ENCODE measurements at places on chromosomes 2 and 18.

GRCh38 chr2:41431756-41432155, 616.1 kb upstream of the PKDCC start:
- DNase-seq = no peak

GRCh38 chr2:203928849-203929248, 7.7 kb upstream of the ICOS start:
- no peak for DNase-seq

- DNase-seq = no peak
These were observed 99.4 kb downstream of the CCDC102B start for GRCh38 chr18:68897286-68897685.

- no peak for DNase-seq
These were observed 4.4 kb downstream of the GCKR start for GRCh38 chr2:27501042-27501441.

GRCh38 chr2:6181525-6181924, 489.3 kb downstream of the SOX11 start:
- DNase-seq = peak; percentile 71

DNA sequence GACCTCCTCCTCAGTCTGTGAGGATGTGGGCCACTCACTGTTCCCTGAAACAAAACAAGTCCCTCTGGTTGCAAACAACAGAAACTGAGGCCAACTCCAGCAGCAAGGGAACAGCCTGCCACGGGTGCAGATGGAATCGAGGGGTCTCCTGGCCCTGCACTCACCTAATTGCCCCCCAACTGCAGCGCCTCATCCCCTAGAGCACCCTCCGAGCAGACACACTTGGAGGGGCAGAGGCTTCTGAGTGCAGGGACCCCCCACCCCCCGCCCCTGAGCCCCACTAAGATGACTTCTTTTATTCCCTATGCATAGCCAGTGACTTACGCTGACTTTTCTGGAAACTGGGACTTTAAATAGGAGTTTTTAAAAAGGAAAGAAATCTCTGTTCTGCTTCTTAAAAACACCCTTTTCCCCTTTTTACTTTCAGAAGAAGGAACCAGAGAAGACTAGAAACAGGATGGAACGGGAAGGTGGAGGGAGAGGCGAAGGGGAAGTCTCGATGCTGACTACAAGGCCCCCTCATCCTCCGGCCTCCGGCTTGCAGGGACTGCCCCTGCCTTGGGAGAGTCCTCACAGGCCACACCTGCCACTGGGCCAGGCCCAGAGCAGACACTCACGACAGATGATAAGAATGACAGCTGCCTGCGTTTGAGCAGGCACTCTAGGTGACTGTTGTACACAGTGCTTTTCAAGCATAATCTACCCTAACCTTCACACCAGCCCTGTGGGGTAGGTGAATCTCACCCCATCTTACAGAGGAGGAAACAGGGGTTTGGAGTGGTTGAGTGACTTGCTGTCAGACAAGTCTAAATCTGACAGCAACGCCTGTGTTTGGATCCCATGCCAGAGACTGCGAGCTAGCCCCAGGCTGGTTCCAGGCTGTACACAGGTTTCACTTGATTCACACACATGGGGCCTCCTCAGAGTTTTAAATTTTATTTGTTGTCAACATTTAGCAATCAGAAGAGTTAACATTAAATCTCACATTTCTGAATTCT, 28.2 kb upstream of the BIN1 start:
- DNase-seq = no peak

DNA sequence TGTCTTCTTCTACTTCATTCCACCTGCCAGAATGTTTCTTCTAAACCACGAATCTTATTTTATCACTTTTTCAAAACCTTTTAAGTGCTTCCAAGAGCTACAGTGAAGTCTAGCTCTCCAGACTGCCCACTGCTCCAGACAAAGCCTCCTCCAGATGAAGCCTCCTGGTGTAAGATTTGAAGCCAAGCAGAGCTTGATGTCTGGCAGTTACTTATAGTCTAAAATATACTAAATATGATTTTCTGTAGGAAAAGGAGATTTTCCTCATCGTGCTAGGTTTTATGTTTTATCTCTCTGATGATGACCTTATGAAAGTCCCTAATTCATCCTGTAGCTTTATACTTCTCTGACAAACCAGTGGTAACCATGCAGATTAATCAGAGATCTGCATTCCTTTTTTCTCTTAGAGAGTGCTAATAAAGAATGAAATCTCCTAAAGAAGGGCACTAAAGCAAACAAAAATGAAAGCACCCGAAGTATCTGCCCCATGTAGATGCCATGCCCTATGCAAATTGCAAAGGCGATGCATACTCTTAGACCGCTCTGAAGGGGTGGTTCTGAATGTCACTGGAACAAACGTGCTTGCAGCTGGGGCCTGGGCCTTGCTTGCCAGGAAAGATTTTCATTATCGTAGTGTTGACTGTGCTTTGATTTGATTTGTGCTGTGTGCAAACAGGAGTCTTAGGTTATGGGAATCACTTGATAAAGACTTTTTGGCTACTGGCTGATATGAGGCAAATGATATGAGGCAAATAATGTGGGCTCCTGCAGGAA, 314.2 kb downstream of the PID1 start:
- no peak for DNase-seq

DNA sequence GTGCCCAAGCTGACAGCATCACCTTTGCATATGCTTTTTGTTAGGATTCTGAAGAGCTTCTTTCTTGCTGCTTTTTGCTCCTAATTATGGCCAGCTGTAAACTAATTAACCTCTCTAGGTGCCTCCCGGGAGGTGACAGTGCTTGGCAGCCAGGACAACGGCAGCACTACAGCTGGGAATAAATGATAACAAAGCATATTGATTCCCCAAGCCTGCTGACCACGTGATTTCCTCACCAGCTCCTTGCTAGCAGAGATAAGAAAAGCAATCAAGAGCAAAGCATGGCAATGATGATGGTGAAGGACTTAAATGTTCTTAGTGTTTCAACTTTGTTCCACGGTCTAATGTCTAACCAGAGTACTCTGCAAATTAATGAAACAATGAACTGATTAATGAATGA, 1074.4 kb upstream of the GYPC start:
- DNase-seq = no peak

DNA sequence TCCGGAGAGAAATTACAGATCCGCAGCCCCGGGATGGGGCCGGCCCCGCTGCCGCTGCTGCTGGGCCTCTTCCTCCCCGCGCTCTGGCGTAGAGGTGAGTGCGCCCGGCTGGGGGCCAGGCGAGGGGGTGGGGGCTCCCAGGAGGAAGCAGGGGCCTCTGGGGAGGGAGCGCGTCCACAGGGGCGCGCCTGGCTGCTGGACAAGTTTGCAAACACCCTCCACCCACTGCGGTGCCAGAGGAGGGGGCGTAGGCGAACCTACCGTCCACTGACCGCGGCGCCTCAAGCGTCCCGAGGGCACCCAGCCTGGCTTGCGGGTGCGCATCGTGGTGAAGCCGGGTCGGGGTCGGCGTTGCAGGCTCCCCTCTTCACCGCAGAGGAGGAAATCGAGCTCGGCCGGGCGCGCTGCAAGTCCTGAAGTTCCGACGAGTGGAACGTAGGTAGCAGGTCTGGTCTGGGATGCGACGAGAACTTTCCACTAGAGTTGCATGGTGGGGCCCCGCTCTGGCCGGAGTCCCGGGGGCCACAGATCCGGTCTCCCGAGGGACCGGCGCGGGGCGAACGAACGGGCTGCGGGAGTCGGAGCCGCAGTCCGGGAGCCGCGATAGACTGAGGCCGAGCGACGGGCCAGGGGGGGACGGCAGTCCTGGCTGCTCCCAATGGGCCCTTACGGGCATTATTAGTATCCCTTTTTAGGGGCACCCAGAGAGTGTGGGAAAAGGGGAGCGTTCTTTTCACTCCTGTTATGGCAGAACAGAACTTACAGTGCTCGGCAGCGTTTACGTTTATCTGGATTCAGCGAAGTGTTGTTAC, 502 bp downstream of the MERTK start:
- no peak for DNase-seq

DNA sequence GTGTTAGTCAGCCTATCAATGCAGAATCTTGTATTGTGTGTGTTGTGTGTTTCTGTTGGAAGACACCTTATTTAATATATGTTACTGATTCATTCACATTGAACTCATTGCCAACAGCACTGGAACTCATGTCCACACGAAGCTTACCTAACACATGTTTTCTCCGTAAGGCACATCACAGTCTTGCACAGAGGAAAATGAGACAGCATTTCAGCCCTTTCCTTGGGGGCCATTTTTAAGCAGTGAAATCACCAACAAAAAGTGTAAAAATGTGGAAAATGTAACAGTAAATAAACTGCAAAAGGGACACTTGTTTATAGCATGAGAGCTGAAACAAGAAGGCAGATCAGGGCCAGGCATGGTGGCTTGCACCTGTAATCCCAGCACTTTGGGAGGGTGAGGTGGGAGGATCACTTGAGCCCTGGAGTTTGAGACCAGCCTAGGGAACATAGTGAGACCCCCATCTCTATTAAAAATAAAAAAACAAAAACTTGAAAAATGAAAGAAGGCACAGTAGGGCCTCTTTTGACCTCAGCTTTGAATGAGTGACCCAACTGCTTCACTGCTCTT, 306.0 kb downstream of the MYCN start:
- no peak for DNase-seq

DNA sequence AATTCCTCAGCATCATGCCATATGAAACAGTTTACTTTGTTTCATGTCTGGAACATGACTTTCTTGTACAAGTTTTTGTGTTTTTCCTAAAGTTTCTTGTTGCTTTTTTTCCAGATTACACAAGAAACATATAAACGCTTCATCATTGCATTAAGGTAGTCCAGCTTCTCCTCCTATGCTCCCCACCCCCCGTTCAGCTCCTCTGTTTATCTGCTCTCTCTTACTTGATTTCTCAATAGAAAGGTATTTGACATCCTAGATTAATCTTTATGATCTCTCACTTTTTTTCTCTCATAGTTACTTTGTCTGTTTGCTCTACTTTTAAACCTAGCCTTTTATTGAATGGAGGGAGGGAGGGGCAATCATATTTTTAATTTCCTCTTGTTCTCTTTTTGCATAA, 25.4 kb downstream of the SLC40A1 start:
- DNase-seq = no peak

DNA sequence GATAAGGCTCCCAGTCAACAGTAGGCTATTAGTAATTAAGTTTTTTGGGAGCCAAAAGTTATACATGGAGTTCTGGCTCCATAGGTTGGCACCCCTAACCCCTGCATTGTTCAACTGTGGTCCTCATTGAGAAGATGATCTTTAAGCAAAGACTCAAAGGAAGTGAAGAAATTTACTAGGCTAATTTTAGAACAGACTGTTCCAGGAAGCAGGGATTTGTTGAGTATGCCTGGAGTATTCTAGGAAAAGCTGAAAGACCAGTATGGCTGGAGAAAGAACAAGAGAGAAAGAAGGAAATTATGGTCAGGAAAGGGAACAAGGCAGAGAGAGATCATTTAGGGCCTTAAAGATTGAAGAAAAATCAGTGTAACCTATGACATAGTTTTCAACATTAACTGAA, 125.1 kb downstream of the PMAIP1 start:
- DNase-seq = no peak

- DNase-seq = no peak
These were observed 279.1 kb downstream of the AGPS start for GRCh38 chr2:177671662-177672061.

GRCh38 chr2:51350100-51350499, 318.2 kb upstream of the NRXN1 start:
- DNase-seq = no peak

DNA sequence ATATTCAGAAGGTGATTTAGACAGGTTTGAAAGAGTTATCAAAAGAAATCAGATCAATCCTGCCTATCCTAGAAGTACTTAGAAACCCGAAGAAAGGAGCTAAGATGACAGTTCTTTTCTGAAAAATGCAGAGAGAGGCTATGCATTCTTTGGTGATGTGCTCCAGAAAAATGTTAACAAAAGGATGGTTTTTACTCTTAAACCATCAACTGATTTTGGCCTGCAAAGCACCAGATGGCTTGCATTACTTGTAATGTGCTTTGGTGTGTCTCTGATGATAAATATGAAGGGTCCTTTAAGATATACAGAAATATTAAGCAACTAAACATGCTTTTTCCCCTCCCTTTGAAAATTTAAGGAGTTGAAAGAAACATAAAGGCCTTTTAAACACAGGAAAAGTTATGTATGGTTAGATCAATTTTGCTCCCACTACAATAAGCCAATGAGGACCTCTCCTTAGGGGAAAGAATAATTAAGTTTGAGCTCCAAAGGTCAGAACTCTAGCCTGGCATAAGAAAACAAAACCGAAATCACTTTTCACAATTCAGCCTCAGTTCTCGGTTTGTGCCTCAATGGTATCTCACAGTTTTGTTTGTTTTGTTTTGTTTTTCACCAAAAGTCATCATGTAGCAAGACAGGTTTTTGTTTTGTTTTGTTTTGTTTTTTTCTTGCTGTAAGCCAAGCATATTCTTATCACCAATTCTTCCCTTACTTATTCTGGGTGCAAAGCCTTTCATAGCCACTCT, 302.4 kb upstream of the NT5C1B start:
- DNase-seq = no peak

DNA sequence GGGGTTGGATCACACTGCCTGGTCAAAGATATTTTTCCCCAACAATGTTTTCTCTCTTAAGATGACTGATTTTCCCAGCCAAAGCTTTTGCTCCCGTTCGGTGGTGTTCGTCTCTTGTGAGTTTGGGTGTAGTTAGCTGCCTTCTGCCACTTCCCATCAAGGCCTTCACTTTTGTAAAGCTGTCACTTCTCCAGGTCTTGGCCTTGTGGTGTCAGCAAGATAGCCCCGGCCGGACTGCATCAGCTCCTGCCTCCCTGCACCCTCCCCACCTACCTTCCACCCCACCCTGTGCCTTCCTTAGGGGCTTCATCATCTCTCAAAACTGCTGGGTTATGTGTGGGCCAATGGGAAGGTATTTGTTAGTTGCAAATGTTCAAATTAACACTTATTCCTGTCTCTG, 228.9 kb downstream of the BCL11A start:
- DNase-seq = no peak

DNA sequence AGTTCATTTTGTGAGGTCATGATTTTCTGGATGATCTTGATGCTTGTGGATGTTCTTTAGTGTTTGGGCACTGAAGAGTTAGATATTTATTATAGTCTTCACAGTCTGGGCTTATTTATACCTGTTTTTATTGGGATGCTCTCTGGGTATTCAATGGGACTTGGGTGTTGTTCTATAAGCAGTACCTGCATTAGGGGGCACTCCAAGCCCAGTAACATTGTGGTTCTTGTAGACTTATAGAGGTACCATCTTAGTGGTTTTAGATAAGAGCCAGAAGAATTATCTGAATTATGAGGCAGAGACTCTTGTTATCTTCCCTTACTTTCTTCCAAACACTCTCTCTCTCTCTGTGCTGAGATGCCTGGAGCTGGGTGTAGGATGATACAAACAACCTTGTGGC, 470.0 kb downstream of the PIK3C3 start:
- DNase-seq = no peak

All from skeletal muscle cell (primary cell).